ENCODE measurements at places on chromosomes 4 and X. TPM values are rescaled to one million over a fixed set of nuclear protein-coding genes. Genes with fewer than 3 reads are reported as not detected.

Gene FAM149A
- total RNA-seq = 0.13 TPM

Gene LGI2
- under 0.01 TPM for total RNA-seq

Gene KLHL13
- 0.38 TPM for total RNA-seq

Gene ZGRF1
- 6.2 TPM for total RNA-seq

Gene MGARP
- total RNA-seq = under 0.01 TPM

Gene SERTM2
- not detected for total RNA-seq

Gene SULT1E1
- total RNA-seq = 2.3 TPM

Gene SH3BGRL
- 37.8 TPM for total RNA-seq

Gene ARX
- total RNA-seq = not detected

Gene PLAC1
- total RNA-seq = not detected

Gene EVC2
- total RNA-seq = 10.4 TPM

Gene GUCY1B1
- total RNA-seq = 8.7 TPM

Gene TXK
- under 0.01 TPM for total RNA-seq

Gene BGN
- total RNA-seq = 70.9 TPM

Gene PRDM8
- total RNA-seq = 2.1 TPM

Gene ERAS
- total RNA-seq = not detected

Gene ARHGAP6
- 0.39 TPM for total RNA-seq

Gene XAGE5
- total RNA-seq = not detected

Gene OPHN1
- total RNA-seq = 5.5 TPM

Gene RAB9B
- total RNA-seq = 0.39 TPM

Gene ADH1A
- not detected for total RNA-seq

Gene CT45A2
- not detected for total RNA-seq

Gene PLXNB3
- total RNA-seq = 6.7 TPM

Gene FGFBP1
- not detected for total RNA-seq

Gene HMX1
- total RNA-seq = not detected

Gene COL4A6
- total RNA-seq = 2.2 TPM

Gene PDS5A
- 49.8 TPM for total RNA-seq

Gene NEXMIF
- not detected for total RNA-seq

Gene TMPRSS11D
- 0.13 TPM for total RNA-seq

Gene WNK3
- total RNA-seq = 0.38 TPM

Gene MTTP
- total RNA-seq = not detected

Gene AMER1
- total RNA-seq = 0.77 TPM

Gene CXCL1
- total RNA-seq = 5.6 TPM

Gene TKTL2
- total RNA-seq = not detected

Gene SAGE1
- not detected for total RNA-seq

Gene LPAR4
- total RNA-seq = not detected

Gene SPANXD
- total RNA-seq = not detected
